ENCODE measurements at places on chromosomes 3 and 15.

DNA sequence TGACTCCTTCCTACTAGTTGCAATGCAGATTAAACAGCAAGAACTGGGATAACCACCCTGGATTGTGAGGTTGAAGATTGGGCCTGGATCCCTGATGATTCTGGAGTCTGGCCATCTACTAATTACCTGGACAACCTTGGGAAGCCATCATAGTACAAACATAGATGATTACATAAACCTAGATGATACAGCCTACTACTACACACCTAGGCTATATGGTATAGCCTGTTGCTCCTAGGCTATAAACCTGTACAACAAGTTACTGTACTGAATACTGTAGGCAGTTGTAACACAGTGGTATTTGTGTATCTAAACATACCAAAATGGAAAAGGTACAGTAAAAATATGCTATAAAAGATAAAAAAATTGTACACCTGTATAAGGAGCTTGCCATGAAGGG lies 48.0 kb downstream of the NSUN3 start:
- no peaks in the 10 kb centered on the region for H3K4me1 ChIP-seq
- no peaks in the 10 kb centered on the region for H3K27me3 ChIP-seq
- no peak for DNase-seq

DNA sequence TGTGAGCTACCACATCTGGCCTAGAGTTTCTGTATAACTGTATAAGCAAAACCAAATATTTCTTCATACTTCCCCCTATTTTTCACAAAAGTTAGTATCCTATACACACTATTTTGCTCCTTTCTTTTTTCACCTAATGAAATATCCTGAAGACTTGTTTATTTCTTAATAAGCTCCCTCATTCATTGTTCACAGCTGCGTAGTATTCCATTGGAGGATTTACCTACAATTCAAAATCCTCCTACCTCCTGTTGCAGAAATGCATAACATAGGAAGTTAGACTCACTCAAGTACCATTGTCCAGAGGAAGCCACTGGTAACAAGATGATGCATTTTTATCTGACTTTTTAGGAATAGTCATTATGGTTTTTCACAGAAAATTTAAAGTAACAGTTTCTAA lies 29.6 kb upstream of the TBC1D21 start:
- DNase-seq: no peak
- H3K4me3 ChIP-seq: no peak overlapping the region
- no peaks in the 10 kb centered on the region for H3K36me3 ChIP-seq
- no peaks in the 10 kb centered on the region for H3K4me1 ChIP-seq

GRCh38 chr15:90165659-90166489 lies 35.3 kb upstream of the SEMA4B start:
- H3K36me3 ChIP-seq: no peaks in the 10 kb centered on the region
- DNase-seq: peak; percentile 80
- no peak overlapping the region for H3K4me3 ChIP-seq
- no peaks in the 10 kb centered on the region for H3K27me3 ChIP-seq
- peaks cover 17% of the 10 kb centered on the region for H3K4me1 ChIP-seq
- peak overlapping the region; percentile 66 for H3K27ac ChIP-seq

GRCh38 chr3:72768481-72768880 lies 79.8 kb downstream of the SHQ1 start:
- H3K27me3 ChIP-seq: no peaks in the 10 kb centered on the region
- no peak for DNase-seq
- no peak overlapping the region for H3K27ac ChIP-seq
- no peak overlapping the region for H3K4me3 ChIP-seq
- no peaks in the 10 kb centered on the region for H3K4me1 ChIP-seq
- peaks cover 13% of the 10 kb centered on the region for H3K36me3 ChIP-seq

GRCh38 chr3:9503283-9503682 lies 50.3 kb downstream of the LHFPL4 start:
- H3K36me3 ChIP-seq: no peaks in the 10 kb centered on the region
- no peak overlapping the region for H3K4me3 ChIP-seq
- DNase-seq: peak; percentile 83

DNA sequence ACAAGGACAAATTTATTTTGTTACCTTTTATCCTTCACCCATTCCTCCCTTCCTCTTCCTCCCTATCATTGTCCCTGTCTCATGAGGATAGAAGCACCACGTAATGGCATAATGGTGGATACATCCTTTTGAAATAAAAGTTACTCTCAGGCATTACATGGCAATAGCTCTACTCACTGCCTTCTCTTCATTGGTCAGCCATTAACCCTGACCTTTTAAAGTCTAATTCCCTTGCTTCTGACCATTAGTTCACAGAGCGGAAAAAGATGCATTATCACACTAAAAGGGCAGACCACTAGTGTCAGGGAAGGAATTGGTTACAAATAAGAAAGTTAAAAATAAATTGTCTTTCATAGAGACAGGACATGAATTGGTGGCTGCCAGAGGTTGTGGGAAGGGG lies 54.6 kb upstream of the EIF1B start:
- H3K36me3 ChIP-seq: peaks cover 1% of the 10 kb centered on the region
- no peak for DNase-seq
- no peaks in the 10 kb centered on the region for H3K27me3 ChIP-seq
- no peak overlapping the region for H3K27ac ChIP-seq

DNA sequence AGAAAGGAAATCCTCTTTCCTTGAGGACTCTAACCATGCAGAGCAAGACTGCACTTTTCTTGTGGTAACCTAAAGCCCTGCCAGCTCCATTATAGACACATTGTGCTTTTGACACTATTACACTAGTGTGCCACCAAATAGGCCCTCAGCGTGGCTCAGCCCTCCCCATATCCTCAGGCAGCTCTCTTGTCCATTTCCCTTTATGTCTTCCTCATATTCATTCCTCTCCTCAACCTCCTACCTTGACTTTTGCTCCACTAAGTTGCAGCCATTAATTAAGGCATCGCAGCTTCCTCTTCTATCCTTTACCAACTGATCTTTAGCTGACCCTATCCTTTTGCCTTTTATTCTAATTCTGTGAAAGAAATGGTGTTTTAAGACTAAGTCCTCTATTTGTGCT lies 3.7 kb downstream of the ATG7 start:
- no peak overlapping the region for H3K4me3 ChIP-seq
- H3K27ac ChIP-seq: no peak overlapping the region
- peaks cover 42% of the 10 kb centered on the region for H3K36me3 ChIP-seq
- H3K27me3 ChIP-seq: no peaks in the 10 kb centered on the region
- H3K4me1 ChIP-seq: peaks cover 64% of the 10 kb centered on the region

DNA sequence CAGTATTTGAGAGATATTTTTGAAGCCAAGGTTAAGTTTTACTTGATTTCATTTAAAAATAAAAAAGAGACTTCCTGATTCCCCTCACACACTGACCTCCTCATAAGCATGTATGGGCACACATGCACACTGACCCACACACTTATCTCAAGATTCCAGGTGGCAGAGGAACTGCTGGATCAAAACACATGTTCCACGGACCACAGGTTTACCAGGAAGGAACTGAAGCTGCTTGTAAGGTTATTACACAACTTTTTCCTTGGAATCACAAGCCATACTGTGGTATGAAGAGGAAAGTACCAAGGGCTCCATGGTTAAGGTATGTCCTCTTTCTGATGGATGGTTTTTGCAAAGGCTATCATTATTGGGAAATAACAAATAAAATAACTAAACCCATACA lies 7.5 kb downstream of the CLDN1 start:
- peaks cover 5% of the 10 kb centered on the region for H3K4me1 ChIP-seq
- H3K4me3 ChIP-seq: no peak overlapping the region
- no peak for DNase-seq
- H3K27ac ChIP-seq: no peak overlapping the region
- no peaks in the 10 kb centered on the region for H3K36me3 ChIP-seq
- H3K27me3 ChIP-seq: peaks cover 16% of the 10 kb centered on the region

- H3K27me3 ChIP-seq: no peaks in the 10 kb centered on the region
- no peaks in the 10 kb centered on the region for H3K4me1 ChIP-seq
- no peak overlapping the region for H3K4me3 ChIP-seq
- H3K27ac ChIP-seq: no peak overlapping the region
- no peaks in the 10 kb centered on the region for H3K36me3 ChIP-seq
Observed at GRCh38 chr3:158846803-158847451, 45.1 kb downstream of the MFSD1 start.

DNA sequence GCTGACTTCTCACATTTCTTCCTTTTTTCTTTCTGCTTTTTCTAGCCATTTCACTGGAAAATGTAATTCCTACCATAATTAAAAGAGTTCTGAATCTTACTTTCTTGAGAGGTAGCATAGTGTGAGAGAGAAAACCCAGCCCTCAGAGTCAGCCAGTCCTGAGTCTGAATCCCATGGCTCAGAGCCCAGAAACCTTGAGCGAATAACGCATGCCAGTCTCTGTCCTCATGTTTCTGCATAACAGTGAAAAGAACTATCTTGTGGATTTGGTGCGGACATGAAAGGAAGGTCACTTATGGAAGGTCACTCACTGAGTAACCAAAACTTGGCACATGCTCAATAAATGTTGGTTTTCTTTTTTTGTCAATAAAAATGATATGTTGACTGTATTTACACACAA lies 29.3 kb upstream of the SLCO3A1 start:
- H3K36me3 ChIP-seq: no peaks in the 10 kb centered on the region
- H3K4me3 ChIP-seq: no peak overlapping the region
- no peak for DNase-seq
- H3K4me1 ChIP-seq: no peaks in the 10 kb centered on the region
- no peaks in the 10 kb centered on the region for H3K27me3 ChIP-seq

DNA sequence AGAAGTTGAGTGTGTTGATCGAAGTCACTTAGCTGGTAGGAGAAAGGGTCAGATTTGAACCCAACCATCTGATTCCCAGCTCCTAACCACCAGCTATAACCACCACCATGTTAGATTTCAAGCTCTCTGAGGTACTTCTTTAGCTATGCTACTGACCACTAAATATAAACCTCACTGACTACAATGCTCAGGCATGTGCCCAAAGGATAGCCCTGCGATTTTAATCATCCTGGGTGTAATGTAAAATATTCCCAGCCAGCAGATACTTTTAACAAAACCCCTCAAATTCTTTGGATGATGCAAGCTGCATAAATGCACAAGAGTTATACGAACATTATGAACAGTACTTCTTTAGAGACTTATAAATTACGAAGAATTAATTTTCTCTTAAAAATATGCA lies 115.2 kb upstream of the TSC22D2 start:
- no peaks in the 10 kb centered on the region for H3K4me1 ChIP-seq
- H3K27me3 ChIP-seq: peaks cover 17% of the 10 kb centered on the region
- H3K4me3 ChIP-seq: no peak overlapping the region
- H3K36me3 ChIP-seq: no peaks in the 10 kb centered on the region
- H3K27ac ChIP-seq: no peak overlapping the region

DNA sequence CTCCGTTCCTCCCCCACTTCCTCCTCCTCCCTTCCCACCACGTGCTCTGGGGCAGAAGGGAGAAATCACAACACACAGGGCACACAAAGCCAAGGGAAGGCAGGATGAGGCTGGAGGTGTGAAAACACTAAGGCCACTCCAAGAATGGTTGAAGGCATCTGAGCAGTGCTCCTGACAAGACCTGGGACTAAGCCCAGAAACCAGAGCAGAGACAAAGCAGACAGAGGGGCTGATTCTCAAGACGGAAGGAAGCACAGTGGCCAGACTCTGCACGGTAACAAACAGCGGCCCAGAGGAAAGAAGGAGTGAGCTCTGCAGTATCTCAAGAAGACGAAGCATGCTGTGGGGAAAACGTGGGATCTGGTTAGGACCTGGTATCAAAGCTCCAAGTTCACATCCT lies 78.1 kb downstream of the ADCY5 start:
- no peaks in the 10 kb centered on the region for H3K36me3 ChIP-seq
- no peak for DNase-seq
- no peak overlapping the region for H3K4me3 ChIP-seq
- no peak overlapping the region for H3K27ac ChIP-seq
- H3K4me1 ChIP-seq: no peaks in the 10 kb centered on the region

- no peaks in the 10 kb centered on the region for H3K27me3 ChIP-seq
- H3K4me1 ChIP-seq: no peaks in the 10 kb centered on the region
- no peaks in the 10 kb centered on the region for H3K36me3 ChIP-seq
Observed at GRCh38 chr15:72288796-72289596, 16.6 kb upstream of the PARP6 start.

DNA sequence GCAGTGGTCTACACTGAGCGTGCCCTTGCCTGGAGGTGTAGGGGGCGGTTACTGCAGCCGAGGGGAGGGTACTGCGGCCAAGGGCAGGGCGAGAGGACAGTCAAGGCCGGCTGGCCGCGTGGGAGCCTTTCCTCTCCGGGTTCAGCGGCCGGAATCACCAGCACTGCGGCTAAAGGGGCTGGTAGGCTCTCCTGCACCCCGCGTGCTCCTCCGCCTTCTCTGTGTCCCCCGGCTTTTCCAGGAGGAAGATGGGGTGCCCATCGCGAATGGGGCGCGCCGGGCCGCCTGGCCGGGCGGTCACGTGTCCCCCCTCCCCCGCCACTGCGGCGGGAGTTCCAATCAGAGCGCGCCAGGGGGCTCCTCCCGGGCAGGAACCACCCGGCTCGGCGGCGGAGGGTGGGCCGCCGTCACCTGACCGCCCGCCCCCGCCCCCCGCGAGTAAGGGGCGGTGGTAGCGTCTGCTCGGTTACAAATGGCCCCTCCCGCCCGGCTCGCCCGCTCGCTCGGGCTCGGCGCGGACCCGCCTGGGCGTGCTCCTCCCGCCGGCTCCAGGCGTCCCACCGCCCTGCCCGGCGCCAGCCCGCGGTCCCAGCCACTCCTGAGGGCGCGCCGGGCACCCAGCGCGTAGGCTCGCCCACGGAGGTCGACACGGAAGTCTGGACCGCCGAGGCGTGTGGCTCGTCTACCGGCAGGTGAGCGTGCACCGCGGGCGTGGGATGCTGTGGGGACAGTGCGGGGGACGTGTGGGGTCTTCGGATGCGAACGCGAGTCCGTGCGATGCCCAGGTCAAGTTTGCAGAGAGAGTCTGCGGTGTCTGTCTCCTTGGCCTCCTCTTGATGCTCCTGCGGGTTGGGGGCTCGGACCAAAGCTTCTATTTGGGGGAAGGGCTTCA lies 242.6 kb upstream of the TOPAZ1 start:
- H3K4me1 ChIP-seq: peaks cover 39% of the 10 kb centered on the region
- no peak for DNase-seq
- H3K4me3 ChIP-seq: peak overlapping the region; percentile 21
- no peak overlapping the region for H3K27ac ChIP-seq

Data from activated CD4-positive, alpha-beta memory T cell treated with anti-CD3 and anti-CD28 coated beads for 36 hours (primary cell).